ENCODE measurements at places on chromosomes 6 and 20.

GRCh38 chr6:7992002-7992815 lies 72.0 kb downstream of the BLOC1S5 start:
- DNase-seq: peak; percentile 76

DNA sequence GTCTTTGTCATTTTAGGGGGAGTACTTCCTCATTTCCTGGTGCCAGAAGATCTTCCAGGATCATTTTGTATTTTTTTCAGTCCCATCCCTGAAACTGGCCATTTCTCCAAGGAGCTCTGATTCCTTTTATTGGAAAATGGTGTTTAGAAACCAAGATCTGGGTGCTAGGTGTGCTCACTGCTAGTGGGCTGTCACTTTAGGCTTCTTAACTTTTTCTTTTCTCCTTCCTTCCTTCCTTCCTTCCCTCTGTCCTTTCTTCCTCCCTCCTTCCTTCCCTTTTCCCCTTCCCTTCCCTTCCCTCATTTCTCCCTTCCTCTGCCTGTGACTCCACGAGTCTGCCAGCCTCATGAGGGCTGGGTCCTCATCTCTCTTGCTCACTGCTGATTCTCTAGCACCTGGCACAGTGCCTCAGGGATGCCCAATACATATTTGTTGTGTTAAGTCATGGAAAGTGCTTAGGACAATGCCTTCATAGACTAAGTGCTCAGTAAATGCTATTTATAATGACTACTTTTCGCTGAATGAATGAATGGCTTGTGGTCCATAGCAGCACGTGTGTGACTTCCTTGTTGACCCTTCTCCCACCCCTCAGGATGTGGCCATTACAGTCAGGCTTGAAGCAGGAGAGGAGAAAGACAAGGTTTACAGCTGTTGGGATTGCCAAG lies 36.9 kb downstream of the APCDD1L start:
- DNase-seq: no peak

DNA sequence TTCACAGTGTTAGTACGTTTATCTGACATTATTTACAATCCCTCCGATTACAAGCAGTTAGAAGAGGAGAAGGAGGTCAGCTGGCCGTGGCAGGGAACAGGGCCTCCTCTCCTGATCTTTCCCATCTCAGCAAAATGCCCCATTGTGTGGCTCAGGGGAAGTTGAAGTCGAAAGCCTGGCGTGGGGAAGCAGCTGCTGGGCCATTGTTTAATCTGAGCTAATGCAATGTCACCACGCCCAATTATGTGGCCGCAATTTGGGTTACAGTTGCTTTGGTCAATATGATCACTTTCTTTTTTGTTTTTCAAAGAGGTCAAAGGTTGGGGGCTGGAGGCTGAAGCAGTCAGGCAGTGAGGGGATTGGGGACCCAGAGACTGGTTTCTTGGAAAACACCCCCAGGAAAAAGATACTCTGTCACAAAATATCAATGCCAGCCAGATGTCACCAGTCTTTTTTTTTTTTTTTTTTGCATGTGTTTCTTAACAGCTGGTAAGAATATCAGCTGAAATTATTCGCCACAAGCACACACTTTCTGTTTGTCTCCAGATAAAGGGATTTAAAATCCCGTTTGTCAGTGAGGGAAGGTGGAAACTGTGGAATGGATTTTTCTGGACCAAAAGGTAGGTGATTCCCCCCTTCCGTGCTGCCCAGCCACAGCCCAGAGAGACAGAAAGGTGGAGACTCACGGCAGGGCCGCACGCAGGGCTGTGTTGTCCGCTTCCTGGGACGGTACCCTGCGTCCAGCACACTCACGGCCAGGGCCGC lies 24.6 kb downstream of the DLL1 start:
- no peak for DNase-seq

DNA sequence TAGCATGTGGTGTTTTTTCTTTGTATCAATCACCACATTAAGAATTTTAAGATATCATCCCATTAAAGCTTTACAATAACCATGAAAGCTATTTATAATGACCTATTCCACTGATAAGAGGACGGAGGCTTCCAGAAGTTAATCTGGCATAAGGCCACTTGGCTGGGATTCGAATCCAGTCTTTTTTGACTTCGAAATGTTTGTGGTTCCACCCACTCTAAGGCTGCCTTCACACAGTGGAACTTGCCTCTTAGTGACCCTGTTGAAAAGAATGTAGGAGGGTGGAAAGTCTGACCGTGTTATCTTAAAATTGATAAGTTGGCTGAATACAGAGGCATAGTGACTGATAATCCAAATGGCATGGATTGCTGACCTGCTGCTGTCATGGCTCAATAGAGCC lies 959.7 kb downstream of the KIF16B start:
- DNase-seq: no peak

- DNase-seq: no peak
Measured at GRCh38 chr20:11921321-11921720, 3.6 kb downstream of the BTBD3 start.

DNA sequence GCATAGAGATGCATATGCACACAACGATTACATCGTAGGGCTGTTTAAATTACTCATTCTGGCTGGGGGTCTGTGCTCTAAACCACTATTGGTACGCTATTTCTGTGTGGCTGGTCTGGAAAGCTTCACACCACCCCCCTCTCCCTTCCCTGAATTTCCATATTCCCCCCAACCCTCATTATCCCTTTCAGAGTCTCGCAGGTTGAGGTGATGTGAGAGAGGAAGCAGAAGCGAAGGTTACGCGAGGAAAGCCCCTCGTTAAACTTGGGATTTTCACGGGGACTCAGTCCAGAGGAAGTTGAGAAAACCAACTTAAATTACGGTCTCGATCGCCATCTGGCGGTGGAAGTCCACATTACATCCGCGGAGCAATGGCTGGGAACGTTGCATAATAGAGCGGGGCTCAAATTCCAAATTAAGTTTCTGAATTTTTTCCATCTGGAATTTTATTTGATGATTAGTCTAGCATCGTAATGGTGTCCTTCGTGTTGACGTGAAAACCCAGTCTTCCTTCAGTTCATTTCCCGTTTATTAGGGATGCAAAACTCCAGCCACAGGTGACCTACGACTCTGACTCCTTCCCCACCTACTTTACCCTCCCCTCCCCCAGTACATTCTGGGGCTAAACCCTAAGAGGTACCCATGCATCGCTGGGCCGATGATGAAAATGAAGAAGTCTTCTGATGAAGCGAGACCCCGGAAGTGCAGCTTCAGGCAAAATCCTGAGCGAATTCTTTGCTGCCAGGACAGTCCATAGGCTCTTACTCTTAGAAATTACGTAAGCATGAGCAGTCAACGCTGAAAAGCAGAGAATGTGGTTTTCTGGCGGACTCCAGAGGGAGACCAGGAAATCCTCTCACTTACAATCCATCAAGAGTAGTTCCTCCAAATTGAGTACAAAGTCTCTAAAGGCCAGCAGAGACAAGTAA lies 19.7 kb downstream of the HLA-DOB start:
- peak; percentile 76 for DNase-seq

All from islet precursor cell (in vitro differentiated cells).